ENCODE measurements at places on chromosomes 1 and 21. TPM values are rescaled to one million over a fixed set of nuclear protein-coding genes. Genes with fewer than 3 reads are reported as not detected.

DNA sequence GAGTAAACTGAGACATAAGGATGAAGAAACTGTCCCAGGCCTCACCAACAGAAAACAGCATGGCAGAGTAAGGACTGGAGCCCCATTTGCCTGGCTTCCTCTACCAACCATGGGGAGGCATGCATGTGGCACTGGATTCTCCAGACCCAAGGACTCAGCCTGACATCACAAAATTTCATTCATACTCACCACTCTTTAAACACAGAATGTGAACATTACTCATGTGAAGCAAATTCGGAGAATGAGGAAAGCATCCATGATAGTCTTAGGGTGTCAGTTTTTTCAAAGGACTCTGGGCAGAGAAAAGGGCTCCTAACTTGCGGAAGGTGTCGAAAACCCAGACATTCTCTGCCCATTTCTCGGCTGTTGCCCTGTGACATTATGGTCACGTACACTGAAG lies 83.9 kb downstream of the PCNX2 start:
- DNase-seq = peak; percentile 28

- DNase-seq = no peak
Measured at GRCh38 chr1:243739335-243740003, 110.6 kb downstream of the AKT3 start.

GRCh38 chr21:26892151-26892550 lies 46.9 kb upstream of the ADAMTS1 start:
- DNase-seq = no peak

GRCh38 chr1:113136476-113136875 lies 63.5 kb downstream of the LRIG2 start:
- DNase-seq = no peak

- no peak for DNase-seq
Measured at GRCh38 chr1:52658795-52659194, 25.8 kb downstream of the SHISAL2A start.

- DNase-seq = peak; percentile 25
Measured at GRCh38 chr1:226082959-226083301, 20.4 kb downstream of the H3-3A start.

Gene PEX19
- 67.9 TPM for total RNA-seq

Gene MX2
- total RNA-seq = 0.37 TPM

Gene C1orf74
- 2.0 TPM for total RNA-seq

Gene OR2G6
- not detected for total RNA-seq

Gene DCDC2B
- not detected for total RNA-seq
